ENCODE measurements at places on chromosomes 7 and 10.

DNA sequence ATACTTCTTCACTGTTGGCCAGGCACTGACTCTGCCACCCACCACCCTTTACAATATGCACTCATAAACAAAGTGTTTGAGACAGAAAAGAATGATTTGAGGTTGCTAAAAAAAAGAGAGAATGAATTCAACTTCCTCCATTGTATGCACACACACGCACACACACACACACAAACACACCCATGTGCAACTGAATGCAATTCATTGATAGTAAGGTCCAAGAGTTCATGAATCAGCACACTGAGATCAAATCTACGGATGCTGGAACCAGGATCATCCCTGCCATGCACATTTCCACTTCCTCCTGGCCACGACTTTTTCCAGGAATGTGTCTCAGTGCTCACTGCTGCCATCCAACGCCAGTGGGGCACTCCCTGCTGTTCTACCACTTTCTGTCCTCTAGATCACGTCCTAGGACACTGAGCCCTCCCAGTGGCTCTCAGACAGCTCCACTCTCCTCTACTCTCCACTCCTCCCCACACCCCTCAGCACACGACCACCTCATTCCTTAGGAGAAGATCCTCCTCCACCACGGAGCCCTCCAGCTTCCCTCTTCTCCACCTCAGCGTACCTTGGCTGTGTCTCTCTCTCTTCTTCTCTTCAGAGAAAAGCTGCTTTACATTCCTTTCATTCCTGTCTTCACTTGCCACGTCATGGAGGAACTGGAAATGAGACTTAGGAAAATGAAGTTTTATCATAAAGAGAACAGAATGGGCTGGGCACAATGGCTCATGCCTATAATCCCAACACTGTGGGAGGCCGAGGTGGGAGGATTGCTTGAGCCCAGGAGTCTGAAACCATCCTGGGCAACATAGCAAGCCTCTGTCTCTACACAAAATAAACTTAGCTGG is 12.0 kb upstream of the TMEM213 start:
- no peak for DNase-seq

DNA sequence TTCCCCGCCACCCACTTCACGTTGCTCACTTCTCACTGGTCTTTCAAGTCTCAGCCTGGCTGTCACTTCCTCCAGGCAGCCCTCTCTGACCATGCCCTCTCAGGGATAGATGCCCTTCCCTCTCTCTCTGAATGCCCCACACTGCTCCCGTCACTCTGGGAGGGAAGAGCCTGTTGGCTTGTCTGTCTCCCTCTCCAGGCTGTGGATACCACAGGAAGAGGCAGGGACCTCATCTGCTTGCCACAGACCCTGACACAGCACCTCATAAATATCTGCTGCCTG is 93.1 kb downstream of the OAT start:
- no peak for DNase-seq

GRCh38 chr10:77965294-77965693 is 38.7 kb upstream of the DLG5 start:
- DNase-seq, result no peak

GRCh38 chr10:80453056-80453841 is 861 bp upstream of the TSPAN14 start:
- no peak for DNase-seq

- DNase-seq, result no peak
Observed at GRCh38 chr7:99369767-99370391, 4.7 kb upstream of the ARPC1B start.

DNA sequence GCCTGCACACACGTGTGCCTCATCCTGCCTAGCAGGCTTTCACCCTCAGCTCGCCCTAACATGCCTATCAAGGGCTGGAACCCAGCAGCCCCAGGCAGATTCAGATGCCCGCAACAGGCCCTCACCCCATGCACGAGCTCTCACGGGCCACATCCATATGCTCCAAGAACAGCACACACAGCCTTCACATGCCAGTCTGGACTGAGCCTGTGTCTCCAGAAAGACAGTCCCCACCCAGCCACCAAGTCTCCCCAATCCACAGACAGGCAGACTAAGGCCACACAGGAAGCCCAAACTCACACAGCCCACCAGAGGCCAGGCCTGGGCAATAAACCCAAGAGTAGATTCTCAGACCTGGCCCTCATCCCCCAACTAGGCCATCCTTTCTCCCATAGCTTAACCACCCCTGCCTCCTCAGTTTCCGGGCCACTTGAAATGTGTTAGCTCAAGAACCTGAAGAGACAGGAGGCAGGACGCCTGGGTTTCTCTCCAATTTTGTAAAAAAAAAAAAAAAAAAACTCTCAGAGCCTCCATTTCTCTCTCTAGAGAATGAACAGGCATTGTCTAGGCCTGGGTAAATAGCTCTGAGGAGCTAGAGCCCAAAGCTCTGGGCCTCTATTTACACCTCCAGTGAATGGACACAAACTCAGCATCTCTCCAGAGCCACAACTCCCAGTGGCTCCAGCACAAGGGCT is 6.8 kb downstream of the LDB1 start:
- no peak for DNase-seq

DNA sequence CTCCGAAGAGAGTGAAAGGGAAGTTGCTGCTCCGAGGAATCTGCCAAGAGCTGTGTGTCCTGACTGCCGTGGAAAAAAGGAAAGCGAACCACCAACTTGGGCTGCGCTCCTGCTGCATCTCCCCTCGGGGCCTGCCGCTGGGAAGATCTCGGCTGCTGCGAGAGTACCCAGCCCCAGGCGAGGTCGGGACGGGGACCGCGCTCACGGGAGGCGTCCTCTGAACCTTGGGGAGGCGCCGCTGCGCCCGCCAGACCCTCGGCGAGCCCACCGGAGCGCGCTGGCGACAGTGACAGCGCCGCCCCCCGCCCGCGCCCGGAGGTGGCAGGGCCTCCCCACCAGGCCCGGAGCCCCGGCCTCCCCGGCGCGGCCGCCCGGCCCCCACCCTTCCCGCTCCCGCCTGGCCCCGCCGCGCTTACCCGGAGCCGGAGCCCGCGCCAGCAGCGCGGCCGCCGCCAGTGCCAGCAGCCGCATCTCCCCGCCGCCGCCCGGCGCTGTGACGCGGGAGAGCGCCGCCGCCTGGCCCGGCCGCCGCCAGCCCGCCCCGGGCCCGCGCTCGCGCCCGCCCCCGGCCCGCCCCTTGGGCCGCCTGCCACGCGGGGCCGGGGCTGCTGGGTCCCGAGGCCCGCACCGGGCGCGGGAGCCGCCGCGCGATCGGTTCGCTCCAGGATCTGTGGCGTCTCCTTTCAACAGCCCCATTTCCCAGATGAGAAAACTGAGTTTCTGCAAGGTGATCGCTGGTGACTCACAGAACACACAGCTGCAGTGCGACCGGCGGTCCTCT is at the start of gene VSTM4:
VSTM4 (minus strand) TSS at position 508 of the 781 bp plus-strand sequence; CDS start at position 471, 37 bp downstream.
- no peak for DNase-seq

GRCh38 chr7:51121931-51122425 is 194.6 kb downstream of the COBL start:
- no peak for DNase-seq

- no peak for DNase-seq
Observed at GRCh38 chr10:22690614-22691431, 23.6 kb downstream of the PIP4K2A start.

GRCh38 chr10:129104266-129105045 is 362.6 kb upstream of the MGMT start:
- DNase-seq, result no peak

DNA sequence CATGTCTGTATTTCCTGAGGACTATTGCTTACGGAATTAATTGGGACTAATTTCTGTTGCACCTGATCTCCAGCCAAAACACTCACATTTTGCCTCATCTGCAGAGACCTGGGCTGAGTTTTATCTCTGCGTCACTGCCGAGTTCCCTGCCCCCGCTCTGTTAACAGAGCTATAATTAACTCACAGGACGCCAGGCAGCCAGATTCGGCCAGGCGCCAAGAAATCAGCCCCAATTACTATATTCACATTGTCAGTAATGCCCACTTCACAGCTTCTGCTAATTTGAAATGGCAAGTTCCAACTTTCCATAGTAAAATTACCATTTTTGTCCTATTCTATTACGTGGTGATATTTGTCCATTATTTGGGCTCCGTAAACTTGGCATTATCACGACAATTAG is 130.5 kb downstream of the CUX1 start:
- DNase-seq, result no peak

DNA sequence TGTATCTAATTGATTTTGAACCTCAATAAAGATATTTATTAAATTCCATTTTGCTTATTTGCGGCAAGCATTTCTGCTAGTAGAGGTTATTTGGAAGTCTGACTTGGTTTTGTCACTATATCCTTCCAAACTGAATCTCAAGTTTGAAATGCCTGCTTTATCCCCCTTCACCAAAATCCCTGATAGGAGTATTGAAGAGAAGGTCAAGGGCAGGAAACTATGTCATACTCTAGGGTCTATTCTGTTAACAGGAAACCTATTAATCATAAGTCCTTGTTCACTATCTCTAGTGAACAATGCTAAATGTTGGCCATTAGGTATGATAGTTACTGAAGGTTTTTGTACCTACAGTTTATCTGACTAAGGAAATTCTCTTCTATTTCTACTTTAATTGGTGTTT is 11.5 kb downstream of the GNAT3 start:
- DNase-seq, result no peak

DNA sequence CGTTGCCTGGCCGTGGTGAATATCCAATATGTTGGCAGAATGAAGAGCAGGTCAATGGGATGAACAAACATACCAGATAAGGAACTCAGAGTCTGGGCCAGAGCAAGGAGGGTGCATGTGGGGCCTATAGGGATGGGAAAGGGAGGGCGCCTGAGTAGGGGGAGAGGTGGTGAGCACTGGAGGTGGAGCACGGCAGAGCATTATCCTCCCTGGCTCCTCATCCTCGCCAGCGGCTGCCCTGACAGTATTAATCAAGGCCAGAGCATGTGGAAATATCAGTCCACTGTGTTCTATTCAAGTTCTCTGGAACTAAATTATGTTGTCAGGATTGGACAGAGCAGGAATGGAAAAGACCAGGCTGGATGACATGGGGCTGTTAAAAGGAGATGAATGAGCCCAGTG is 254.8 kb upstream of the ZMIZ1 start:
- no peak for DNase-seq

- DNase-seq, result no peak
Observed at GRCh38 chr7:56287429-56288138, 171.4 kb upstream of the NUPR2 start.

GRCh38 chr10:116947841-116948529 is 57.0 kb downstream of the SHTN1 start:
- no peak for DNase-seq

- no peak for DNase-seq
Observed at GRCh38 chr7:26533217-26533616, 241.6 kb downstream of the SNX10 start.

GRCh38 chr10:51744235-51745000 is 45.0 kb upstream of the CSTF2T start:
- DNase-seq, result no peak

DNA sequence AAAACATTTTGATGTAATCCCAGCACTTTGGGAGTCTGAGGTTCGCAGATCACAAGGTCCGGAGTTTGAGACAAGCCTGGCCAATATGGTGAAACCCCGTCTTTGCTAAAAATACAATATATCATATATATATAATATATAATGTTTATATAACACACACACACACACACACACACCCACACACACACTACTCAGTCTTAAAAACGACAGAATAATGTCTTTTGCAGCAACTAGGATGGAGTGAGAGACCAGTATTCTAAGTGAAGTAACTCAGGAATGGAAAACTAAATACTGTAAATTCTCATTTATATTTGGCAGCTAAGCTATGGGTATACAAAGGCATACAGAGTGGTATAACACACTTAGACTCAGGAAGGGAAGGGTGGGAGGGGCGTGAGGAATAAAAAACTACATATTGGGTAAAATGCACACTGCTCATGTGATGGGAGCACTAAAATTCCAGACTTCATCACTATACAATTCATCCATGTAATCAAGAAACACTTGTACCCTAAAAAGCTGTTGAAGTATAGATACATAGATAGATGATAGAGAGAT is 231.2 kb upstream of the SEMA3A start:
- DNase-seq, result no peak

- DNase-seq, result no peak
Observed at GRCh38 chr10:94439275-94439861, 37.0 kb downstream of the TBC1D12 start.

GRCh38 chr10:3154666-3155065 is 17.9 kb downstream of the PITRM1 start:
- no peak for DNase-seq

- DNase-seq, result peak; percentile 5
Observed at GRCh38 chr7:83162402-83163256, at the start of gene PCLO. Gene PCLO, minus strand, starts transcription at chr7:83162884. Its CDS starts 292 bp downstream, at chr7:83162592.

DNA sequence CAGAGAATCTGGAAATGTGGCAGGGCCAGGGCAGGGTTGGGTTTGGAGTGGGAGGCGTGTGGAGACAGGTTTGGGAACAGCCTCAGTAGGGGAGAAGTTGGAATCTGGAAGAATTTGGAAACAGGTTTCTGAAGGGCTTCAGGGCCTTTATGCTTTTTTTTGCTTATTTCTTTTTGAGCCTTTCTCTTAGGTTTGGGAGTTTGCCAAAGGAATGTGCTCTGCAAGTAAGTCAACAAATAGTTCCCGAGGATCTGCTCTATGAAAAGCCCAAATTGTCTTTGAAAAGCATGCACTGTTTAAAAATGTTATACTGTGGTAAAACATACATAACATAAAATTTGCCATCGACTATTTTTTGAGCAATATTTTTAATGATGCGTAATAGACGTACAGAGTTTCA is 86.7 kb upstream of the ADRB1 start:
- no peak for DNase-seq

DNA sequence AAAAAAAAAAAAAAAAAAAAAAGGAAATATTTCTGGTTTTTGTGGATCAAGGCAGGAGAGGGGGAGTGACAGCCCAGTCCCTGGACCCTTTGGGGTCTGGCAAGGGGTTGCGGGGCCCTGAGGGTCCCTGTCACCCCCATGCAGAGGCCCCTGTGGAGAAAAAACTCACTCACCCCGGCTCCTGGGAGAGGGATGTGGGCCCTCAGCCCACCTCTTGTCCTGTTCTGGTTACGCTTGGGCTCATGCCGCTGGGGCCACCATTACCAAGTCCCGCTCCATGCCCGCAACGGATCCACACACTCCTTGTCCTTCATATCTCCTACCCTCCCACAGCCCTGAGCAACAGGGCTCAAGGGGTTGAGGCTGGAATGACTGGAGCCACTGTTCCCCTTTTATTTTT is 1.0 kb upstream of the TMEM184A start:
- no peak for DNase-seq

GRCh38 chr10:61845950-61846268 is 55.6 kb upstream of the ARID5B start:
- no peak for DNase-seq

GRCh38 chr10:37948210-37948609 is 28.2 kb downstream of the ZNF25 start:
- DNase-seq, result no peak

DNA sequence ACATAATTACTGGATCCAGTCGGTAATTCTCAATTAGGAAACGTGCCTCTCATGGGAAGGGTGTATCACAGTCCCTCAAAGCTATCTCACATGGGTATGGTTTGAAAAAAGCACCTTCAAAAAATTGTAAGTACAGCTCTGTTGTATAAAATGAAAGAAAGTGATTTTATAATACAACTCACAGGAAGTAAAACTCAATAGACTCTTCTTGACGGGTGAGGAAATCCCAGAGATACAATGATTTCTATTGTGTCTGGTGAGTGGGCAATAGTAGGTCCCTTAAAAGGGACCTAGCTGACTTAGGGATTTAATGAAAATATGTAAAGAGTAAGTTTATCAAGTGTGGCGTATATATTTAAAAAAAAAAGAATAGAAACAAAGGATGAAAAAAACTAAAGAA is 27.0 kb downstream of the TASOR2 start:
- DNase-seq, result no peak
